ENCODE measurements at places on chromosomes 2 and 18. TPM values are rescaled to one million over a fixed set of nuclear protein-coding genes. Genes with fewer than 3 reads are reported as not detected.

Gene TACR1
- total RNA-seq: 0.17 TPM

Gene XDH
- total RNA-seq: not detected

Gene SERPINB10
- total RNA-seq: not detected

Gene ZAP70
- 0.71 TPM for total RNA-seq

Gene CRYGD
- not detected for total RNA-seq

Gene ICOS
- total RNA-seq: not detected

Gene TNS1
- 646 TPM for total RNA-seq

Gene UGT1A3
- not detected for total RNA-seq

Gene PSMA8
- not detected for total RNA-seq

Gene TUBB8B
- not detected for total RNA-seq

Gene CYRIA
- 3.0 TPM for total RNA-seq

Gene ZNF385B
- 3.8 TPM for total RNA-seq

Gene DYSF
- total RNA-seq: 58.6 TPM

Gene SERPINB3
- not detected for total RNA-seq

Gene CROCC2
- not detected for total RNA-seq

Gene KLHL30
- 25.8 TPM for total RNA-seq

Gene ADI1
- 204 TPM for total RNA-seq

Gene FOXI3
- total RNA-seq: not detected

Gene CAD
- 8.8 TPM for total RNA-seq

Gene TXNDC2
- total RNA-seq: not detected

Gene CFAP53
- 0.21 TPM for total RNA-seq

Gene ST6GAL2
- total RNA-seq: 0.28 TPM

Gene NPPC
- total RNA-seq: 0.28 TPM

Gene SCN1A
- 0.41 TPM for total RNA-seq
